ENCODE measurements at places on chromosomes 3 and 15. TPM values are rescaled to one million over a fixed set of nuclear protein-coding genes. Genes with fewer than 3 reads are reported as not detected.

DNA sequence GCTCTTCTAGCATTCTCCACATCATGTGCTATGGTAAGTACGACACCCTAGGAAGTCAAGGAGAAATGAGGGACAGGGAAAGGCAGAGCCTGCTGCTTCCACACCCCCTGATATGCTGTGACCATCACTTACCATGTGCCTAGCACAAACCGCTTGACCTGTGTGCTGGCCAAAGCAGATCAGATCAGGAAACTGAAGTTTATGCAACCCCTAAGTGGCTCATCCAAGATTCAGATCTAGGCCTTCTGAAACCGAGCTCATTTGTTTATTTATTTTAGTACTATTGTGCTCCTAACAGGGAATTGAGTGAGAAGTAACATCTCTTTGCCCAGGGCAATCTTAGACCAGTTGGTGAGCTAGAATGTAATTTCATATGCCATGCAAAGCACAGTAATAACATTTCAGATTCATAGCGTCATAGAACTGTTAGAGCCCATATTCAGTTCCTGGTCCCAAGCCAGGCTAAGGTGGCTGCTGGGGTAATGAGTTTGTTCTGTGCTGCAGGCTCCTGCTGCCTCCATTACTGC, at the start of gene RTP2:
TSS of gene RTP2 (minus strand) at position 51 of the 527 bp plus-strand sequence. CDS start 429 bp downstream, outside the sequence.
- no peak for DNase-seq

- DNase-seq, result no peak
Measured at GRCh38 chr3:87856126-87856525, 202.7 kb downstream of the CGGBP1 start.

- DNase-seq, result no peak
Measured at GRCh38 chr3:183212565-183212964, 40.5 kb upstream of the B3GNT5 start.

- no peak for DNase-seq
Measured at GRCh38 chr3:151592287-151592686, 131.4 kb upstream of the IGSF10 start.

SAXO2 gene
- under 0.01 TPM for total RNA-seq

All from renal cortical epithelial cell (primary cell).